Stomach (tissue), 19 donors: ENCODE measurements at places on chromosomes 1 and 21. TPM values are rescaled to one million over a fixed set of nuclear protein-coding genes. Genes with fewer than 3 reads are reported as not detected.

The OR2T35 gene
- total RNA-seq = not detected

The ATP6V1G3 gene
- total RNA-seq = not detected

GRCh38 chr1:236393681-236394481 lies at the start of gene EDARADD:
EDARADD (plus strand) TSS chr1:236394286; CDS start chr1:236394445, 159 bp downstream.
- no peak for DNase-seq
- peaks cover 31% of the 10 kb centered on the region for H3K4me1 ChIP-seq
- H3K27ac ChIP-seq = peak within 1 kb of the TSS; percentile 84
- H3K4me3 ChIP-seq = peak within 1 kb of the TSS; percentile 80
- H3K36me3 ChIP-seq = no peaks in the 10 kb centered on the region
- H3K27me3 ChIP-seq = peaks cover 11% of the 10 kb centered on the region

The ZFP69B gene
- total RNA-seq = 0.45 TPM

The ATP1A4 gene
- 0.37 TPM for total RNA-seq

DNA sequence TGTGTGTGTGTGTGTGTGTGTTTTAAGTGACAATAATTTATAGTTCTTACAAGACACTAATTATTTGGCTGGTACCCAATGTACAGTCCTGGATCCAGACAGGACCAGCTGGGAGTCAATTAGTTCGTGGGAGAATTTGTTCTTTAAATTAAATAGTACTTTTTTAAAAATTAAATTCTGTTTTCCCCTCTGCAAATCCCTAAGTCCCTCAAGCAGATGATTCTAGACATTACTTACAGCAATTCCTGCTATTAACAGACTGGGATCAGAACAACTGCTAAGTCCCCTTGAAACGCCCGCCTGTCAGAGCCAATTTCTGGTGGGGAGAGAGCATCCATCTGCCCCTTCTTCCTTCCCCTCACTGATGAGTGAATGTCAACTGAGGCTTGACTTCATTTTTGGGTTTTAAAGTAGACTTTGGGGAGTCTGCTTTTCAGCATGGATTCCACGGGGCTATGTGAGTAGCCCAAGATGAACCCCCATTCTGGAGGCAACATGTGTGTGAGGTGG lies 83.9 kb downstream of the SMYD2 start:
- H3K36me3 ChIP-seq = peaks cover 70% of the 10 kb centered on the region
- H3K4me3 ChIP-seq = no peak overlapping the region
- no peak for DNase-seq
- no peaks in the 10 kb centered on the region for H3K27me3 ChIP-seq
- H3K27ac ChIP-seq = no peak overlapping the region
- H3K4me1 ChIP-seq = no peaks in the 10 kb centered on the region

The FAAP20 gene
- 170 TPM for total RNA-seq

DNA sequence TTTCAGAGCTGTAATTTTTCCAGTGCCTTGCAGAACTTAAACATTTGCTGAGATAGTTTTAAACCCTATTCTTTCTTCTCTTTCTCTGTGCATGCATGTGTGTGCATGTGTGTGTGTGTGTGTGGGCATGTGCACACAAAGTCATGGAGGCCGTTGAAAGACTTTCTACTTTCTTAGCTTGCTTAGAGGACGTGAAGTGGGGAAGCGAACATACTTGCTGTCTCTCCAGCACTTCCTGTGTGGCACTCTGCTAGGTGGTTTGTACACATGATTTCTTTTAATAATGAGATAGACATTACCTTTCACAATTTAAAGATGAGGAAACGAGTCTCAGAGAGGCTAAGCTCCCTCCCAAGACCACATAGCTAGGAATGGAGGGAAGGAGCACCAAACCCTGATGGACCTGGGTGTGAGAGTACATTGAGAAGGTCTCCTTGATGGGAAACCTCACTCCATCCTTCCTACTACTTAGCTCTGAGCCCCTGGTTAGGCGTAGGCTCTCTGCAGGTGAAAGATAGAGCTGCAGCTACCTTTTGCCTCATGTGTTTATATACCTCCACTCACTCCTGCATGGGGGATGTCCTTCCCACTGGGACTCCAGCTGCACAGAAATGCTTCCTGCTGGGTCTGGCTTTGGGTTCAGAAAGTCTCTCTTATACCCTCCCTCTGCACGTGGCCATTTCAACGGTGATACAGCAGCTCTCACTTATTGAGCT lies 101.9 kb upstream of the USP24 start:
- no peaks in the 10 kb centered on the region for H3K4me1 ChIP-seq
- no peak overlapping the region for H3K4me3 ChIP-seq
- no peaks in the 10 kb centered on the region for H3K36me3 ChIP-seq
- no peak overlapping the region for H3K27ac ChIP-seq
